ENCODE measurements at places on chromosomes 6 and 20.

DNA sequence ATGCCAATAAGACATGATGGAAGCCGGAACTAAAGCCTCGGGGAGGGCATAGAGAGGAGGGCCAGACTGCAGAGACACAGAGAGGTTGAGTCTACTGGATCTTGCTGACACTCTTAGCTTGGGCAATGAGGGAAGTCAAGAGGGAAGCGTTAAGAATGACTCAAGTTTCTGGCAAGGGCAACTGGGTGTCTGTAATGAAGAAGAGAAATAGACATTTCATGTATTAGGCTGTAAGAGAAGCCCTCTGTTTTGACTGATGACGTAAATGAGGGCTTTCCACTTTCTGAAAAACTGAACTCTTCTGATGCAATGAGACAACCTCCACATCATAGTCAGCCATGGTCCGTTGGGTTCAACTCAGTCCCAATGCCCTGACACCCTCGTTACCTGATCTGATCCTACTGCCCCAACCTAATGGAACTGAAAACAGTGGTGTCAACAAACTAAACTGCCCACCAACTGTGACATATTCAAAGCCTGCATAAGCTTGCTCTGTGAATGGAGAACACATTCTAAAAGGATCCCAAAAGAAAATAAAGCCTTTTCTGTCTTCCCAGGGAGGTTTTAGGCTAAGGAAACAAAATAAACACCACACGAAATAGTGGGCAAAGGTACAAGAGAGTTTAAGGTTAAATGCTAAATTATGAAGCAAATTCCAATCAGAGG lies 45.8 kb upstream of the PNRC1 start:
- no peak for DNase-seq

GRCh38 chr6:35719830-35720733 lies 16.8 kb upstream of the ARMC12 start:
- DNase-seq, result no peak

DNA sequence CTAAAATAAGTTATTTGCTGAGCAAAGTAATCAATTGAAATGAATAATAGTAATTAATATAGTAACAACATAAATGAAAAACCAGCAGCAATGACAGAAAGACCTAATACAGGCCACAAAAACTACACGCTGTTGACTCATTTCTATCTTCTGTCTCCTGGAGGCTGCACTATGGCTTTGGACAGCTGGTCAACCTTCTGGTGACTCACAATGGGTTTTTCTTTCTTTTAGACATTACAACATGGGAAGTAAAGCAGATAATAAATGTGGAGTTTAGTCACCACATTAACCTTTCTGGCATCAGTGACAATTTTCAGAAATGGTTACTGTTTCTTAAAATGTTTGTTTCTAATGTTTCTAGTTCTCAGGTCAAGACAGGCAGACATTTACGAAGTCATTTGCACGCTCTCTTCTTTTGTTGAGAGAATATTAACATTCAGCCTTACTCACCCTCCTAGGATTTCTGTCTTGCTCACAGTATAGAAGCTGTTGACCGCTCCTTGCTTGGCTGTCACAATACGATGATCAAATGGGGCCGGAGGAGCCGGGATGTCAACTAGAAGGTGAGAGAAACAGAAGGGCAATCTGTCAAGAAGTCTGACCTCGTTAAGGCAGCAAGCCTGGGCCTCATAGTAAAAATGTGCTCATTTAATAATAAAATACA lies 62.2 kb downstream of the MYLK4 start:
- DNase-seq, result no peak

GRCh38 chr20:5433352-5433751 lies 116.6 kb upstream of the PROKR2 start:
- no peak for DNase-seq

DNA sequence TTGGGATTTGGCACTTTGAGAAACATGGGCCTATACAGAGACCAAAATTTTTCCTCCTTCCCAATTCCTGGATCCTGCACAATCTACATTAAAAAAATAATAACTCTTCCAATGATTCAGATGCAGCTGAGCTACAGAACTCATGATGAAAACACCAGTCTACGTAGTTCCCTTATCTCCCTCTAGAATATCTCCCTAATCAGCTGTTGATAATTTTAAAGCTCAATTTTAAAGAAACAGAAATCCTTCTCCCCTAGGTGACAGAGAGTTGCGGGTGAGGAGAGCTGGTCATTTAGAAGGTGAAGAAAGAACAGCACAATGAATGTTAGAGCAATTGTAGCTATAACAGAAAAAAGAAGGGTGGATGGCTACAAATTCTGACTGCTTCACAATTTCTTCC lies 175.6 kb upstream of the KCNK16 start:
- DNase-seq, result no peak

GRCh38 chr20:62707921-62708521 lies 615 bp upstream of the NTSR1 start:
- DNase-seq, result no peak

- DNase-seq, result no peak
These were observed 38.3 kb downstream of the NINL start for GRCh38 chr20:25547063-25547462.

DNA sequence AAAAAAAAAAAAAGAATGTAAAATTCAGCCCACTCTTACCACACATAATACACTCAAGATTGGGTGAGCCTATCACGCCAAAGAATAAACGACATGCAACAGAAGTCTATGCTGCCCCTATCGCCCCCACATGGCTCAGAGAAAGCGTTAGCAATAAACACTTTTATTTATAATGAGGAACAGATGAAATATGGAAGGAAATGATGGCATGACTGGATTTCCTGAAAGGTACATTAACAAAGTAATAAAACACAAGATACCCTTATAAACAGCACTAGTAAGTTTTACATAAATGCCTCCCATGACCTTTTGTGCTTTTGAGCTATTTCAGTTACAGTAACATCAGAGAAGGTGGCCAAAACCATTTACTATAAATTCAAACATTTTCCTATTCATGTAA lies 71.4 kb upstream of the SCAF8 start:
- no peak for DNase-seq

DNA sequence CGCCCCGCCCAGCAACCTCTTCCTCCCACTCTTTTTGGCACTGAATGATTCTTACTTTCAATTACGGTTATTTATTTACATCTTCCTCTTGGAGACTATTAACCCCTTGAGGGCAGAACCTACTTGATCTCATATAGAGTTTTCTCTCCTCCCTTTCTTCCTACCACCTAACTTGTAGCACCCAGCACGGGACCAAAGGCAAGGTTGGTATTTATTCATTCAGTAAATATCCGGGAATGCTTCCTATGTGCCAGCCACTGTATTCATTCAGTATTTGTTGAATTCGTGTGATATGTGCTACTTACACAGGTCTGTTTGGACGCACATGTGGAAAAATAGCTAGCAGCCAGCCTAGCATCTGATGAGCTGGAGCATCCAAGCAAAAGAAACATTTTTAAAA lies 1.3 kb upstream of the CNKSR3 start:
- no peak for DNase-seq

DNA sequence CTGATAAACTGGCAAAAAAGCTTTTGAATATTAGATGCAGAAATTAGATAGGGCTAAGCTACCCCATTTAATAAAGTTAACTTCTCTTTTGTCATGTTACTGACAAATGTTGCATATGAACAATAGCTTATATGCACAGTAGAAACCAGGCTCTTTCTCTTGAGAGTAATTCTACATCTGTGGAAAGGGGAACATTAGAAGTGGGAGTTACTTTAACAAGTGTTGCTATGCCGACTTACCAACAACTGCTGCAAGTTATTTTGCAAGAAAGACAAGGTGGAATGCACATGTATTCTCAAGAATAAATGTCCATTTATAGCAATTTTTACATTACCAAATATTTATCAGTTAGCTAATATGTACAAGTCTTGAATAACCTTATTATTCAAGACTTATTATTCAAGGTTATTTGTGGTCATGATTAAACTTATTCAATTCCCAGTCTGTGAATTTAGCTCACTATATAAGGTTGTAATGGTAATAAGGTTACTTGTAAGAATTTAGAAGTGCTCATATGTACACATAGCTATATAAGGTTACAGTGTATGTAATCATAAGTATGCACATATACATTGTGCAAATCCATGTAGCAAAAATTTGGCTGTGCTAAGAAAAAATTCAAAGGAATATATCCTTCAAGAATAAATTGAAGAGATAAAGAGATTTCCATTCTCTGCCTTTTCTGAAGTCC lies 38.3 kb downstream of the ADGRG6 start:
- no peak for DNase-seq

GRCh38 chr6:63415286-63415685 lies 95.5 kb upstream of the LGSN start:
- DNase-seq, result no peak

DNA sequence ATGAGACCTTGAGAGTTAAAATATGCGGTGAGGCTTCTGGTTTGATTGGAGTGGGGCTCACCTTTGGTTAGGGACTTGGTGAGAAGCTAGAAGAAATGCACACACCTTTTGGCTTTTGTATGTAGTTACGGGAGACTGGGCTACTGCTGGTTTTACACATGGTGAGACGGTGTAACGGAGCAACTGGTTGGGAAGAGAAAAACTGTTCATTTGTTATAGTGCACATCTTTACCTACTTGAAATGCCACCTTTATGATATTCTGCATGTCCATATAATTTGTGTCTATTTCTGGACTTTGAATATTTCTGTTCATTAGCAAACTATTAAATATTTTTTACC lies 31.6 kb downstream of the TIAM2 start:
- DNase-seq, result no peak

DNA sequence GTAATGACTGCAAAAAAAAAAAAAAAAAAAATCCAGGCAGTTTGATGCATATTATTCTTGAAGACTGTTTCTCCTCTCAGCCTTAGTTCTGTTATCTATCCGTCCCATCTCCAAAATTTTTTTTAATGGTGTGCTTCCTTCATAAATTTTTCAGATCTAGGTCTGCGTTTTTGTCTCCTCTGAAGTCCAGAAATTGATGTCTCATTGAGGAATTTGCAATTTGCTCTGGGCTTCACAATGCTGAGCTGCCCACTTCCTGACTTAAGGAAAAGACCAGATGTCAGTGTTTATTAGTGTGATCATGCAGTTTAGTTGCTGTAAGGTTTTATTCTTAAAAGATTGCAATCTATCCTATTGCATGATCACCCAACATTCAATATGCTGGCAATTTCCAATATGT lies 297.6 kb downstream of the ZNF217 start:
- no peak for DNase-seq

GRCh38 chr6:35343835-35344550 lies 1.6 kb downstream of the PPARD start:
- no peak for DNase-seq

GRCh38 chr20:38143646-38144554 lies 21.2 kb downstream of the TGM2 start:
- no peak for DNase-seq

GRCh38 chr6:159100395-159101182 lies 55.8 kb upstream of the TAGAP start:
- DNase-seq, result no peak

DNA sequence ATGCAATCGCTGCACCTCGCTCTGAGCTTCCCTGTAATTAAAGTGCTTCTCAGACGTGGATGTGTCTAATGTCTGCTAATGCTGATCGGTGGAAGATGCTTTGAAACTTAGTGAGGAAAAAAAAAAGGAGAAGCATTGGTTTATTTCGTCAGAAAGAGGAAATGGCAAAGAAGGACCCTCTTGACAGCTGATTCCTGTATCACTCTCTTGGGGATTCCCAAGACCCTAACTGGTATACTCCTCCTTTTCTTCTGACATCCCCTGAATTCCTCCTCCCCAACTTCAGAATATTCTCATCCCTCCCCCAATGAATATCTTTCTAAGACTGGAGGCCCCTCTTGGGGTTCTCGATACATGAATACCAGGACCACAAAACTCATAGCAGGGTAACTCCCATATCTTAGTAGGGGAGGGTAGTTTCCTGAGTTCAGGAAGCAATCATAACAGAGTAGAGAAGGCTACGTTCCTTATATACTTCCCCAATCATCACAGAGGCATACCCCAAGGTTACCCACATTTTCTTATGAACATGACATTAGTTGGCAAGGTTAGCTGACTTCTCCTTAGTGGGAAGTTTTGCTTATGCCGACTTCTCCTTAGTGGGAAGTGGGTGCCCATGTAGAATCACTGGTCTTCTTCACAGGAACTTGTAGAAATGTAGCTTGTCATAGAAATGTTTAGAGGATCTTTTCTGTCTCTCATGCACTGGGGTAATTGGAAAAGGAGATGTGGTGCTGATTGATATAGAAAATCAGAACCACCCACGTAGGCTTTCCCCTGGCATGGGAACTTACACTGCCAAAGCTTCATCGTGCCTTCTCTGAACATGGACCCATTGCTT lies 63.8 kb upstream of the ATXN1 start:
- no peak for DNase-seq

DNA sequence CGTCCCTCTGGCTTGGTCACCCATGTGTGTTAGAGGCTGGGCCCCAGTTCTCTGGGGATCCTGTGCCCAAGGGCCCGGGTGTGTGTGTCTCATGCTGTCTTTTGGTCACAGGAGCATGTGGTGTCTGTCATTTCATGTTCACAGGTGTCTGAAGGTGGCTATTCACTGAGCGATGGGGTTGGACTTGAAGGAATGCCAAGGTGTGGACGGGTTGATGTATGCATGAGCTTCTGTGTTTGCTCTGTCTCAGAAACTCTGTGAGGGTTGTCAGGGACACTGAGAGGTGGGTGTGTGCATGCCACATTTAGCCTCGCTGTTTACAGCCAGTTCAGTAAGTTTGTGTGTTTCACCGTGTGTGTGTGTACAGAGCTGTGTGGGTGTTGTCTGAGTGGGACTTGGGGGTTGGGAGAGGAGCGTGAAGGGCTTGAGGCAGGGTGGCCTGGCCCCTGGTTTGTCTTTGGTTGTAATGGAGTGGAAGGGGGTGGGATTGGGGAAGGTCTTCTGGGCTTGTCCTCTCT lies 1.2 kb downstream of the DDR1 start:
- no peak for DNase-seq

DNA sequence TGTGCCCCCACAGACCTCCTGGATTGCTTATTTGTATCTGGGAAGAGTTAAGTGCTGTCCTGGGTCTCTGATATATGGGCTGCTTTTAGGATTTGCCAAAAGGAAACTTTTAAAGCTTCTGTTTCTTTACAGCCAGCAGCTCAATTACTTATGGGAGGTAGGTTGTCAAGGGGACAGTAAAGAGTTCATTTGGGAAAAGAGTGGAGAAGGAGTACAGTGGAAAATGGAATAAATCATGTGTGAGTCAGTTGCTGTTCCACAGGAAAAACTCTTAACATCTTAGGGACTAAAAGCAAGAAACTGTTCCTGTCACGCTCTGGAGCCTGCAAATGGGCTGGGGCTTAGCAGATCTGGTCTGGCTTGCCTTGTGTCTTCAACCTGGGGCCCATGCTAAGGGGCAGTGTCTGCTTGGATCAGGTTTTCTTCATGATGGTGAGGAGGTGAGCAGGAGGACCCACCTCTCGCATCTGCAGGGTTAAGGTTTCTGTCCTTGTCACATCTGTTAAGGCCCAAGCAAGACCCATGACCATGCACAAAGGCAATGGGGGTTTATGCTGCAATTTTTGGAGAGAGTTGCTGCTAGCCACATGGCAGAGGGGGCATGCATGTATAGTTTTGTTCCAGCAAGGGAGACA lies 8.7 kb upstream of the CST1 start:
- DNase-seq, result no peak

DNA sequence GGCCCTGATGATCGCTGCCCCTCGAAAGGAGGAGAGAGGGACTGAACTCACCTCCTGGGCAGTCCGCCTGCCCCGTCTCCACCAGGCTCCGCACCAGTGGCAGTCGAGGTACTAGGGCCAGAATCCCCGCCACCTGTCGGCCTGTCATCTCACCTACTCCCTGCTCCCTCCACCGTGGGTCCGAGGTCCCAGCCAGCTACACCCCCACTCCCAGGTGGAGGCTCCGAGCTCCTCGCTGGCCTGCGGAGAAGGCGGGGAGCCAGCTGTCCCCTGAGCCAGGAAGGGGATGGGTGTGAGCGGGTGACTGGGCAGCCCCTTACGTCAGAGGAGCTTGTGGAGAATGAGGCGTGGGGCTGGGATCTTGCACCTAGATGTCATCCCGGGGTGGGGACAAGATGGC lies 1066.5 kb upstream of the MANEA start:
- DNase-seq, result no peak
